Activated naive CD8-positive, alpha-beta T cell treated with anti-CD3 and anti-CD28 coated beads, Interleukin-2, amount 10 ng/mL, durations not matched to agents 7 days and 5 days (primary cell): ENCODE measurements at places on chromosomes 16 and 17. TPM values are rescaled to one million over a fixed set of nuclear protein-coding genes. Genes with fewer than 3 reads are reported as not detected.

DNA sequence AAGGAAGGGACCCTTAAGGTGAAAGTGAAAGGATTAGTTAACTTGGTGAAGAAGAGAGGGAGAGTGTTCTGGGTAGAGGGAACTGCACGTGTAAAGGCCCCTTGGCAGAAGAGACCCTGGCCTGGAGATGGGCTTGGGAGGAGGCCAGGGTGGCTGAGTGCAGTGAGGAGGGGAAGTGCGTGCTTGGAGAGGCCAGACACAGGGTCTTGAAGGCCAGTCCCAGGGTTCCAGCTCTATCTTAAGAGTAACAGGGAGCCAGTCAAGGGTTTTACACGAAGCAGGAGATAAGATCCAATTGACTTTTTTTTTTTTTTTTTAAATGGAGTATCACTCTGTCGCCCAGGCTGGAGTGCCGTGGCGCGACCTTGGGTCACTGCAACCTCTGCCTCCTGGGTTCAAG lies 15.2 kb upstream of the DOK4 start:
- no peak for DNase-seq

GRCh38 chr17:8941980-8942622 lies 23.4 kb downstream of the PIK3R5 start:
- DNase-seq: peak; percentile 57

DNA sequence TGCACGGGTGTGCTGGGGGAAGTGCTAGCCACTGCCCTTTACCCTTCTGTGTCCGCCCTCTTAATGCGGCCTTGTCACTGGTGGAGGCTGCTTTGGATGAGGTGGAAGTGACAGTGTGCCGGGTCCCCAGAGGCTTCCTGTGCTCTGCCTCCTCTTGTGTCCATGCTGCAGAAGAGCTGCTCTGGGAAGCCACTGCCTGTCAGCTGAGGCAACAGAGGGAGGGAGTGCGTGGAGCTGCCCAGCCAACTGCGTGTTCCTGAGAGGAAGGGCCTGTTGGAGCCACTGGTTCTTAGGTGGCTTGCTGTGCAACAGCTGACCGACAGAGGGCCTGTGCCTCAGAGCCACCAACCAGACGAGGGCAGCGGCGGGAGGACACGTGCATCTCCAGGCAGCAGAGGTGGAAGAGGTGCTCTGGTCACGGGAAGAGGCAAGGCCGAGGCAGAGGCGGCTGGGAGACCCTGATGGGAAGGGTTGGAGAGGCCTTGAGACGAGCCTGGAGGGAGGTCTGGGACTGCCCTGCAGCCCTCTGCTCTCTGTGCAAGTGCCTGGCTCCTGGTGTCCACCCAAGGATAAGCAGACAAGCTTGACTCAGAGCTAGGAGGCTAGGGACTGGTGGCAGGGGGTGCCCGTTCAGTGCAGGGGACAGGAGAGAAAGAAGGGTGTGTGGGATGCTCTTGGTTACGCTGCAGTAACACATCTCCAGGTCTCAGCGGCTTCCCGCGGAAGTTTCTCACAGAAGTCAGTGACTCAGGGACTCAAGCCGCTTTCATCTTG lies 25.4 kb downstream of the B9D1 start:
- no peak for DNase-seq

DNA sequence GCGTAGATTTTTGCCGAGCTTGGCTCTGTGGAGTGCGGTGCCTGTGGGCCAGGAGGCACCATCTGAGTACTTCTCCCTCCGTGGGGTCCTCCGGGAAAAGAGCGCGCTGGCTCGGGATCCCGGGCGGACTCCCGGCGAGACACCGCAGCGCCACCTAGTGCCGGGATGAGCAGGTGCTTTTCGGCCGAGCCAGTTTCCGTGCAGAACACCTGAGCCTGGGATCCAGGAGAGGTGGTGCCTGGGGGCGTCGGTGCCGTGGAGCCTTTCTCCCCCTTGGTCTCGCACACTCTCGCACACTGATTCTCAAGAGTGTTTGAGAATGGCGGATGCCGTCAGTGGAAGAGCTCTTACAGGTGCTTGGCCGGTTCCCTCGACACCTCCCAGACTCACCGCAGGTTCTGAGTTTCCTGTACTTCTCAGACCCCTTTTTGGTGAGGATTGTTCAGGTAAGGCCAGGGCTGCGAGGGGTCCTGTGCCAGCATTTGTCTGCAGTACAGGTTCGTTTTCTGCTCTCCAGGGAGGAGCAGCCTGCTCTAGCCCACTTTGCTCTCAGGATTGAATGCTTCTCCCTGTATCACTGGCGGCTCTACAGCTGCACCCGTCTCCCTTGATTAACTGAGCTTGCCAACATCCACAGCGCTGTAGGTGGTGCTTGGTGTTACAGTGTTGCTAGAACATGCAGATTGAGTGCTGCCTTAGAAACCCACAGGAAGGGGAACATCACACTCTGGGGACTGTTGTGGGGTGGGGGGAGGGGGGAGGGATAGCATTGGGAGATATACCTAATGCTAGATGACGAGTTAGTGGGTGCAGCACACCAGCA lies 23.3 kb downstream of the TBCD start:
- DNase-seq: peak; percentile 70

GRCh38 chr17:64787255-64787920 lies 125.3 kb upstream of the SMURF2 start:
- DNase-seq: no peak

DNA sequence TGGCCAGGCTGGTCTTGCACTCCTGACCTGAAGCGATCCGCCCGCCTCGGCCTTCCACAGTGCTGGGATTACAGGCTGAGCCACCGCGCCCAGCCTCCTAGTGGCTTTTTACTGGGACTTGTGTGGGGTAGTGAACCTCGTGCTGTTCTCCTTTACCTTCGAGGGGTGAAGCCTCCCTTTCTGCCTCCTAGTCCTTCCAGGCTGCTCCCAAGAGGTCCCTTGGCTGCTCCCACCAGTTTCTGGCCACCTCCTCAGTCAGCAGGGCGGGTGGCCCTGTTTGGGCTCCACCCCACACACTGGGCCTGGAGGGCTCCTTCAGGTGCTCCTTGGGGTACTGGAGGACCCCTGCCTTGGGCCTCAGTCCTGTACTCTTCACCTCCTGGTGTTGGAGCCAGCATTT lies 70.9 kb upstream of the ZNF750 start:
- DNase-seq: no peak

DNA sequence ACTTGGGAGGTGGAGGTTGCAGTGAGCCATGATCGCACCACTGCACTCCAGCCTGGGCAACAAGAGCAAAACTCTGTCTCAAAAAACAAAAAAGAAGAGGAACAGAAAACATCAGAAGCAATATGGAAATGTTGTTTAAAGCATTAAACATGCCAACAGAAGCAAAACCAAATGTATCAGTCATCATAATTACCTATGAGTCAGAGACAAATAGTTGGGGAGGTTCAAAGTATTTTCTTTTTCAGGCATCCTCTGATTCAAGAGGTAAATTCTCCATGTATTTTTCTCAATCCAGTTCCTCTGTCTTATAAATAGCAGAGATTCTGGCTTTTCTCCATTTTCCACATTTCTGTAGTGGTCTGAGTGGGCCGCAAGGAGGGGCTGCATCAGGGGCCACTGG lies 2.1 kb upstream of the TM4SF5 start:
- DNase-seq: no peak

DNA sequence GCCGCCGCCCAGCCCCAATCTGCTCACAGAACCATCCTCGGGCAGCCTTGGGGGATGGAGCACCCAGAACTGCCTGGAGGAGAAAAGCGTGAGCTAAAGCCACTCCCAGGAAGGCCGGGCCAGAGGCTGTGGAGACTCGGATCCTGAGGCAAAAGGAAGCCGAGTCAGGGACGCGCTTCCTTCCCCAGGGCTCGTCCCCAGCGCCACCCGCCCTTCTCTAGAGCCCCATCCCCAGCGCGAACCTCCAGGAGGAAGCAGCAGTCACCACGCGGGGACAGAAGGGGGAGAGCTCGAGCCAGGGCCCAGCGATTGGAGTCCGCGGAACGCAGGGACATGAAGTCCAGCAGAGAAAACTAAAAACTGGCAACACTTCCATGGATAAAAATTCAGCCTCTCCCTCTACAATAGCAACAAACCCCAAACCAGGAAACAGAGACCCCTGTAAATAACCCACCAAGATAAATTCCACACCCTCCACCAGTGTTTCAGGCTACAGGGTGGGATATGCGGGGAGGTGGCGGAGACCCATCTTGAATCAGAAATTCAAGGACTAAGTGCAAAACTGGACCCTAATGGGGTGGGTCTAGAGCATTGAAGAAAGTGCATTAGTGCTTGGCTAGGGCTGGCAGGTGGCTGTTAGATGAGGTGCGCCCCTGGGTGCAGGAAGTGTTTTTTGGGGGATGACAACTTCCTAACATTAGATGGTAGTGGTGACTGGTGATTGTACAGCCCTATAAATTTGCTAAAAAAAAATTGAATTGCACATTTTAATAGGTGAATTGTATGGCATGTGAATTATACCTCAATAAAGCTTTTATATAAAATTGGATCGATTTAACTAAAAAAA lies 116.1 kb upstream of the METRNL start:
- no peak for DNase-seq

DNA sequence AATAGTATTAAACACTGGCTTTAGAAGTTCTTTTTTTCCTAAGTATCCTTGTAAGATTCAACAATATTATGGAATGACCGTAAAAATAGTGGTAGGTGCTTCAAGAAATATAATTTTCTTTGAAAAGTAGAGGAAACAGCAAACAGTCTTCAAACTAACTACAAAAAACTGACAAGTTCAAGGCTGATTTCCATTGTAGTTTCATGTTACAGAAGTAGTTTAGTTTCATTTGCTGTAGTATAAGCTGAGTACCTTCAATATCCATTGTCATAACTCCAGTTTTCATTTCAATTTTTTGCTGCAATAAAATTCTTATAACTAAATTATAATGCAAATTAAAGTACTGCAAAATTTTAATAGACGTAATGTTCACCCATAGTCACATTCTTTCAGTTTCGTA lies 19.3 kb downstream of the PHKB start:
- no peak for DNase-seq

GRCh38 chr17:73719588-73720071 lies 75.4 kb upstream of the SDK2 start:
- DNase-seq: no peak

DNA sequence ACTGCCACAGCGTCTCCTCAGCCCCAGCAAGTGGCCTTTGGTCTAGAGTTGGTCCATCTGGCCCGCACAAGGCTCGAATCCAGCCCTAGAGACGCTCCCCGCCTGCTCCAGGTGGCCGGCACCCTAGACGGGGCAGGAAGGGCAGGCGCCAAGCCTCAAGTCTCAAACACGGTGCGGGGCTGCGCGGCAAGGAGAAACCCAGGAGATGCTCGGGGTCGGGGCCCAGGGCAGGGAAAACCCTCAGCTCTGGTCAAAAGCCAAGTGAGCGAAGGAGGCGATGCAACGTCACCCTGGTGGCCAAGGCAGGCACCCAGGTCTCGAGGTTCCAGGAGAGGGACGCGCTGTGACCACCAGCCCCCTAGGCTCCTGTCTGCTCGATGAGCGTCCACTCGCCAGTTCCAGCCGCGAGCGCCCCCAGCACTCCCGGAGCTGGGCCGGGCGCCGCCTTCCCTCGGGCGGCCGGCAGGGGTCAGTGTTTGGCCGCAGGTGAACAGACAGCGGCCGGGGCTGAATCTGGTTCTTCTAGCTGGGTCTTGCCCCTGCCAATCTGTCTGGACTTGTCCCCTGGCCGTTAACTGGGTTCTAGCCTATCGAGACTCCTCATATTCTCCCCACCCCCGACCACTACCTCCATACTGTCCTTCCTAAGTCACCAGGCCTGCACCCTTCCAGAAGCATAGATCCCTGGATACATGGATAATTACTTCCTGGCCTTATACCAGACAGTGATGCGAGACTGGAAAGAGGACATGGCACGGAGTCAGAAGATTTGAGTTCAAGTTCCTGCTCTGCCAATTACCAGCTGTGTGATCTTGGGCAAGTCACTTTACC lies 44.0 kb downstream of the PRAC1 start:
- DNase-seq: peak; percentile 88

The NPIPA7 gene
- total RNA-seq: 12.0 TPM

The FLCN gene
- total RNA-seq: 49.2 TPM

The CSH1 gene
- total RNA-seq: not detected
